Right cardiac atrium (tissue), 5 donors: ENCODE measurements at places on chromosomes 4 and X. TPM values are rescaled to one million over a fixed set of nuclear protein-coding genes. Genes with fewer than 3 reads are reported as not detected.
A peak's percentile ranks its signal among the peaks of the same experiment; 100 is the strongest.

The ITM2A gene
- total RNA-seq, result 128 TPM

The MORC4 gene
- 6.6 TPM for total RNA-seq

- no peak for DNase-seq
Observed at GRCh38 chr4:87804871-87805270, 5.5 kb downstream of the IBSP start.

The P2RY8 gene
- total RNA-seq, result 3.8 TPM

DNA sequence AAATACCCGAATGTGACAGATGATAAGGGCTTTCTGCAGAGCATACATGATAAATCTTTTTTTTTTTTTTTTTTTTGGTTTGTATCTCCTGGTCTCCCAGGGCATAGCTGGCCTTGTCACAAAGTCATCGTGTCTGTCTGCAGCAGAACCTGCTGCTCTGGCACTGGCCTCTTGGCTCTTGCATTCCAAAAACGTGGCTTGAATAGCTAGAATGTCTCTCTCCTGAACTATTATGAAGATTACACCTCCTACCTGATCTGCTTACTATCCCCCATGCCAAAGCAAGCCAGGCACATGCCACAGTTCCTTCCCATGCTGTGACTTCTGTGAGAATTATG is 50.4 kb upstream of the SCRG1 start:
- DNase-seq, result peak; percentile 63
